ENCODE measurements at places on chromosomes 4 and X. TPM values are rescaled to one million over a fixed set of nuclear protein-coding genes. Genes with fewer than 3 reads are reported as not detected.

DNA sequence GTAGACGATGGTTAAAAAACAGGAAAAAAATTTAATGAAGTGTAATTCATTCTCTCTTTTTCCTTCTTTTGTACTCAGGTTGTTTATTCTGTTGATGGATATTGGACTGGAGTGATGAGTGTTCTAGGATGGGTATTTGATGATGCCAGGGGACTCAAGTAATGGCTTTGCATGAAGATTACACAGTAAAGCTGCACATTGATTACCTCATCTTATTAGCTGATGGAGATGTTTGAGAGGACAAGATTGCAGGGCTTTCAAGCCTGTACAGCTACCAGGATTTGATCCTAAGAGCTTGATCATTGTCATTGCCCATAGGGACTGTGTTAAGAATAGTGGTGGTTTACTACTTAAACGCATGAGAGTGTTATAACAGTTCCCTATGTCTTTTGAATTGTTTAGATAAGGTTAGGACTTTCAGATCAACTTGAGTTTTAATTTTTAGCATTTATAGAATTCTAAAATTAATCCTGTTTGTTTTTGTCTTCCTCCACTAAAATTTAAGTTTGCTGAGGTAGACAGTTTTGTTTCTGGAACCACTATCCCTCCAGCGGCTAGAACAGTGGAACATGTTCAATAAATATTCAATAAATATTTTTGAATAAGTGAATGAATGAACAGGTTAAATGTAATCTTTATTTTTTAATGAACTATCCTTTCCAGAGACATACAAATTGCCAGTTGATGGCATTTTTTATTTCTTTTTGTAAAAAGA is 58.2 kb downstream of the GAB1 start:
- DNase-seq = no peak
- H3K4me3 ChIP-seq = no peak overlapping the region
- no peaks in the 10 kb centered on the region for H3K4me1 ChIP-seq
- H3K27ac ChIP-seq = no peak overlapping the region
- no peaks in the 10 kb centered on the region for H3K36me3 ChIP-seq

GRCh38 chrX:109753256-109753655 is 20.2 kb upstream of the ACSL4 start:
- no peak for DNase-seq
- H3K4me3 ChIP-seq = no peak overlapping the region

DNA sequence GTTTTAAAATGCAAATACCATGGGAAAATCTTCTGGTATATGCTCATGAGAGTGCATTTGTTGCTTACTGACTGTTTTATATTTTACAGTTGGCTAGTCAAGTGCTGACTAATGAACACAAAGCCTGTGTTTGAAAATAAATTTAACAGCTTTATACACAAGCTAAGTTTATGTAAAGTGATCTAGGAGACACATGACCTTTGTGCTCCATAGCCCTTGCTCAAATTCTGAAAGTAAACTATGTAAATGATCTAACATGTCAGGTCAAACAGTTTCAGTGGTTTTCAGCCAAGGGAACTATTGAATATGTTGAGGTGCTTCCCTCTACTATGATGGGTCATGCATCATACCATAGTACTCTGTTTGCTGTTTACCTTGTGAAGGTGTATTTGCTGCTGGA is 36.7 kb downstream of the DIAPH2 start:
- H3K4me3 ChIP-seq = no peak overlapping the region
- no peak for DNase-seq
- no peaks in the 10 kb centered on the region for H3K4me1 ChIP-seq
- H3K36me3 ChIP-seq = no peaks in the 10 kb centered on the region
- no peak overlapping the region for H3K27ac ChIP-seq
- H3K27me3 ChIP-seq = no peaks in the 10 kb centered on the region

GRCh38 chr4:180950377-180950776 is 1292.8 kb upstream of the TENM3 start:
- H3K4me3 ChIP-seq = no peak overlapping the region
- DNase-seq = no peak
- H3K27ac ChIP-seq = no peak overlapping the region
- H3K27me3 ChIP-seq = no peaks in the 10 kb centered on the region
- H3K36me3 ChIP-seq = no peaks in the 10 kb centered on the region

- no peak overlapping the region for H3K27ac ChIP-seq
- DNase-seq = no peak
- no peaks in the 10 kb centered on the region for H3K36me3 ChIP-seq
- no peaks in the 10 kb centered on the region for H3K4me1 ChIP-seq
- no peaks in the 10 kb centered on the region for H3K27me3 ChIP-seq
- H3K4me3 ChIP-seq = no peak overlapping the region
Observed at GRCh38 chr4:48024522-48024921, 8.0 kb downstream of the NIPAL1 start.

GRCh38 chr4:82293304-82293703 is 80.5 kb downstream of the HNRNPD start:
- no peak overlapping the region for H3K27ac ChIP-seq
- H3K4me1 ChIP-seq = 0 out of 2 replicates have a peak, but pooled peaks cover 2% of the 10 kb centered on the region
- peaks cover 7% of the 10 kb centered on the region for H3K27me3 ChIP-seq
- no peak overlapping the region for H3K4me3 ChIP-seq

DNA sequence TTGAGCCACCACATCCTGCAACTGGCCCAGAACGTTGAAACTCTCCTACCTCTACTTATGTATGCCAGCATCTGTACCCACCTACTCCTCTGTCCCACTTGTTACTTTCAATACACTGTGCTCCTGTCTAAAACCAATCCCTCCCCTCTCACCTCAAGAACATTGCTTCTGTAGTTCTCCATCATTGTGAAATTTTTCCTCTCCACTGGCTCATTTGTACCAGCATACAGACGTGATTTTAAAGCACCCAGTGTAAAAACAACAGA is 25.5 kb upstream of the USO1 start:
- H3K27me3 ChIP-seq = no peaks in the 10 kb centered on the region
- no peak overlapping the region for H3K4me3 ChIP-seq
- no peak overlapping the region for H3K27ac ChIP-seq

DNA sequence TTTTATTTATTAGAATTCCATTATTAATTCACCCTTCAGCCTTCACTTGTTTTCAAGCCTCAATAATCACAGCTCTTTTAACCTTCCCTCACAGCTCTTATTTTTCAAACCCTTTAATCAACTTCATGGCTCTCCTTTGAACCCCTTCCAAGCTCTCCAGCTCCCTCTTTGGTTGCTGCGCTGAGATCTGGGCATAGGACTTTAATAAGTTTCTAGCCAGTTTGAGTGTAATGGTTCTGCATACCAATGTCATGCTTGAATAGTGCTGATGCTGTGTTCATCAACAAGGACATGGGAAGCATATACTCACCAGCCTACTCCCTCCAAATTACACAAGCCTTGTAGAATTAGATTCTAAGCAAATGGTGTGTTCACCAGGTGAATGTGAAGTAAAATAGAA is 3.5 kb upstream of the RNF212 start:
- H3K27me3 ChIP-seq = no peaks in the 10 kb centered on the region
- no peak overlapping the region for H3K27ac ChIP-seq
- no peak for DNase-seq
- no peaks in the 10 kb centered on the region for H3K36me3 ChIP-seq
- no peak overlapping the region for H3K4me3 ChIP-seq
- H3K4me1 ChIP-seq = no peaks in the 10 kb centered on the region

GRCh38 chr4:2256781-2257191 is 5.1 kb downstream of the MXD4 start:
- no peak overlapping the region for H3K27ac ChIP-seq
- H3K4me3 ChIP-seq = no peak overlapping the region
- DNase-seq = no peak
- H3K36me3 ChIP-seq = no peaks in the 10 kb centered on the region

DNA sequence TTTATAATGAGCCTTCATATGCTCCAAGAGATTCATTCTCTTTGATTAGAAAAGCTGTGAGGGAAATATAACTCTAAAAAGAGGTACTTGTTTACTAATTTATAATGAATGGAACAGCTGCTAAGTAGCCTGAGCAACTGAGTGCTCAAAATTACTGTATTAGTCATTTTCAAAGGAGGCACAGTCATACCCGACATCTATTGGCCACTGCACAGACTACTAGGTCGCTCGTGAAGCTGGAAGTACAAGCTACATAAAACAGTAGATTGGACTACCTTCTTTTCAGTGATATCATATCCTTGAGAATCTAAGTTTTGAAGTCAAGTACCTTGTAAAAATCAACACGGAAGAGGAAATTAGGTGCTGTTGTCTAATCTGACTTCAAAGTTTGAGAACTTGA is 52.0 kb upstream of the GLRB start:
- no peaks in the 10 kb centered on the region for H3K4me1 ChIP-seq
- no peak for DNase-seq
- no peak overlapping the region for H3K4me3 ChIP-seq
- no peaks in the 10 kb centered on the region for H3K36me3 ChIP-seq

GRCh38 chr4:60019180-60019579 is 1180.9 kb upstream of the ADGRL3 start:
- H3K4me1 ChIP-seq = no peaks in the 10 kb centered on the region
- no peak overlapping the region for H3K27ac ChIP-seq
- H3K27me3 ChIP-seq = no peaks in the 10 kb centered on the region
- no peak overlapping the region for H3K4me3 ChIP-seq

- H3K4me1 ChIP-seq = no peaks in the 10 kb centered on the region
- H3K36me3 ChIP-seq = no peaks in the 10 kb centered on the region
- H3K27me3 ChIP-seq = no peaks in the 10 kb centered on the region
- H3K4me3 ChIP-seq = no peak overlapping the region
Observed at GRCh38 chr4:108227923-108228322, 59.2 kb upstream of the LEF1 start.

DNA sequence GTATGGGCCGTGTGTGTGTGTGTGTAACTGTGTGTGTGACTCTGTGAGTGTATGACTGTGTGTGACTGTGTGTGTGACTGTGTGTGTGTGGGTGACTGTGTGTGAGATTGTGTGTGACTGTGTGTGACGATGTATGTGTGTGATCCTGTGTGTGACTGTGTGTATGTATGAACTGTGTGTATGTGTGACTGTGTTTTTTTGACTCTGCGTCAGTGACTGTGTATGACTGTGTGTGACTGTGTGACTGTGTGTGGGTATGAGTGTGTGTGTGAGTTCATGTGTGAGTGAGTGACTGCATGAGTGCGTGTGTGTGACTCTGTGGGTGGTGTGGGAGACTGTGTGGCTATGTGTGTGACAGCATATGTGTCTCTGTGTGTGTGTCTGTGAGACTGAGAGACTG is 81.8 kb downstream of the ZNF718 start:
- no peak overlapping the region for H3K4me3 ChIP-seq
- no peaks in the 10 kb centered on the region for H3K36me3 ChIP-seq
- H3K27me3 ChIP-seq = no peaks in the 10 kb centered on the region
- no peak for DNase-seq
- H3K27ac ChIP-seq = no peak overlapping the region
- no peaks in the 10 kb centered on the region for H3K4me1 ChIP-seq

DNA sequence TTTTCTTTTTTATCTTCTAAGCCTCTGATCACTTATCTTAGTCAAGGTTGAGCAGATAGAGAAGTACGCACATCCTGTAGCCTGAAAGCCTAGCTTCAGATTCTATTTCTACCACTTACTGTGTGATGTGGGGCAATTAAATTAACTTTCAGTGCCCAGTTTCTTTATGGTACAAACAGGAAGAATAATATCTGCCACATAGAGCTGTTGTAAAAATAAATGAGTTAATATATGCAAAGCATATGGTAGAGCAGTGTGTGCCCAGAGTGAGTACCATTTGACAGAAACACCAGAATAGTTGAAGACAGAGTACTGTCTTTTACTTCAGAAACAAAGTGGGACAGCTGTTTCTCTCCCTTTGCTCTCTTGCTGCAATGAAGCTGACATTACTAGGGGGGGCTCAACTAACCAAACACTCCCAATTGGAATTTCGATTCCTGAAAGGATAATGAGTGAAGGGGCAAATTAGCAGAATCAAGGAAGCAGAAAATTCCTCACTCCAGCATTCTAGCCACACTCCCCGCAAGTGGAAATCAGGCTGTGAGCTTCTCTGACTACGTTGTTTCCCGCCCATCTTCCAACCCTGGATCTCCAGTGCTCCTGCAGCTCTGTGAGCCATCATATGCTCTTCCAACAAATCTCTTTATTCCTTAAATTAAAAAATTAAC is 80.4 kb downstream of the MAPK10 start:
- H3K4me3 ChIP-seq = no peak overlapping the region
- no peak overlapping the region for H3K27ac ChIP-seq
- no peaks in the 10 kb centered on the region for H3K27me3 ChIP-seq
- no peak for DNase-seq

GRCh38 chr4:52107336-52107735 is 56.2 kb downstream of the SPATA18 start:
- peaks cover 12% of the 10 kb centered on the region for H3K4me1 ChIP-seq
- no peak overlapping the region for H3K27ac ChIP-seq
- no peak overlapping the region for H3K4me3 ChIP-seq
- no peaks in the 10 kb centered on the region for H3K36me3 ChIP-seq
- H3K27me3 ChIP-seq = no peaks in the 10 kb centered on the region

GRCh38 chrX:63652086-63652765 is 132.8 kb downstream of the ARHGEF9 start:
- peaks cover 9% of the 10 kb centered on the region for H3K36me3 ChIP-seq
- no peak overlapping the region for H3K27ac ChIP-seq
- no peak overlapping the region for H3K4me3 ChIP-seq

- no peak for DNase-seq
- H3K27me3 ChIP-seq = no peaks in the 10 kb centered on the region
- no peak overlapping the region for H3K27ac ChIP-seq
- no peak overlapping the region for H3K4me3 ChIP-seq
Observed at GRCh38 chr4:154574311-154574710, 11.5 kb downstream of the FGB start.

Gene NAA10
- 69.6 TPM for total RNA-seq

Gene TNIP2
- 25.8 TPM for total RNA-seq

Gene ZBTB49
- 5.8 TPM for total RNA-seq

Gene CXCL1
- total RNA-seq = 0.23 TPM

Gene TNIP3
- total RNA-seq = 0.16 TPM

Gene PCSK1N
- not detected for total RNA-seq

Gene MAGEA12
- 1.6 TPM for total RNA-seq

Gene F9
- total RNA-seq = not detected

Gene ACE2
- 0.28 TPM for total RNA-seq

Gene F8A3
- not detected for total RNA-seq

Measured in SJCRH30 (cell line).